ENCODE measurements at places on chromosomes 3 and 15.

GRCh38 chr3:173538410-173538809 lies 140.9 kb downstream of the NLGN1 start:
- DNase-seq = no peak

- DNase-seq = peak; percentile 74
Observed at GRCh38 chr15:90845201-90845949, 23.0 kb upstream of the FURIN start.

- no peak for DNase-seq
Observed at GRCh38 chr3:77160931-77161497, 121.1 kb downstream of the ROBO2 start.

DNA sequence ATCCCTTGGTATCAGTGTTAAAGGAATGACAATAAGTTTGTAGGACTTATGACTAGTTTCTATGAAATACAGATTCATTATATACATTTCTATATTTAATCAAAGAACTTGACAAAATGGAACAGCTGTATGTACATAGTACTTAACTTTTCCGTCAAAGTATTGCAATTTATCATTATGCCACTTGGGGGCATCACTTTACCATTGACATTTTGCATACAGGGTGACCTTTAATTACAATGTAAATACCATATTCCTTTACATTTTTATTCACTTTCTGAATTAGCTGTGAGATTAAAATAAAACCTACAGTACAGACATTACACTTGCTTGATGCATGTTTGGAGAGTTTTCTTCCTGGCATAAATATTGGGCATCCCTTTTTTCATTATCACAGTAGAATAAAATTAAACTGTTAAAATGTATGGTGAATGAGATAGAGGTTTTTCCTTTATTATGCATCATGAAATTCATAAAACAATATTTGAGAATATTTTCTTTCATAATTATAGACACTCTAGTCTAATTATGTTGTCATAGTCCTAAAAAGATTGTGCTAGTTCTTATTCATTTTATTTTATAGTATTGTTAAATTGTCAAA lies 6.9 kb downstream of the NEK11 start:
- peak; percentile 36 for DNase-seq

GRCh38 chr3:155983834-155984474 lies 113.5 kb downstream of the GMPS start:
- no peak for DNase-seq

DNA sequence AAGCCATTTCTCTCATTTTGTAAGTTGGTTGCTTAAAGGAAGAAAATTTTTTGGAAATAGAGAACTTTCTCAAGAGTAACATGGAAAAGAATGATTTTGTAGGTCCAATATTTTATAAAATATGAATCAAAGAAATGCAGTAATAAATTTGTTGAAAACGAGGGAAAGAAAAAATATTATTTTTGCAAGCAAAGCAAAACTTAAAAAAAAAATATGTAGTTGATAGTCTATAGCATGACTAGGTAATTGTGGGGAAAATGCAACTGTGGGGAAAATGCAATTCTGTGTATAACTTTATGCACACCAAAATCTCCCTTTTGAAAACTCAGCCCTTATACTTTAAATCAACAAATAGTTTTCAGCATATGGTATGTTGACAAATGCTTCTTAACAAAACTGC lies 604.0 kb upstream of the AGTR1 start:
- DNase-seq = no peak

GRCh38 chr3:137078040-137078439 lies 120.3 kb downstream of the IL20RB start:
- DNase-seq = no peak

- no peak for DNase-seq
Observed at GRCh38 chr3:168029705-168030104, 66.0 kb downstream of the GOLIM4 start.

GRCh38 chr3:105802118-105802706 lies 66.6 kb downstream of the CBLB start:
- DNase-seq = no peak

DNA sequence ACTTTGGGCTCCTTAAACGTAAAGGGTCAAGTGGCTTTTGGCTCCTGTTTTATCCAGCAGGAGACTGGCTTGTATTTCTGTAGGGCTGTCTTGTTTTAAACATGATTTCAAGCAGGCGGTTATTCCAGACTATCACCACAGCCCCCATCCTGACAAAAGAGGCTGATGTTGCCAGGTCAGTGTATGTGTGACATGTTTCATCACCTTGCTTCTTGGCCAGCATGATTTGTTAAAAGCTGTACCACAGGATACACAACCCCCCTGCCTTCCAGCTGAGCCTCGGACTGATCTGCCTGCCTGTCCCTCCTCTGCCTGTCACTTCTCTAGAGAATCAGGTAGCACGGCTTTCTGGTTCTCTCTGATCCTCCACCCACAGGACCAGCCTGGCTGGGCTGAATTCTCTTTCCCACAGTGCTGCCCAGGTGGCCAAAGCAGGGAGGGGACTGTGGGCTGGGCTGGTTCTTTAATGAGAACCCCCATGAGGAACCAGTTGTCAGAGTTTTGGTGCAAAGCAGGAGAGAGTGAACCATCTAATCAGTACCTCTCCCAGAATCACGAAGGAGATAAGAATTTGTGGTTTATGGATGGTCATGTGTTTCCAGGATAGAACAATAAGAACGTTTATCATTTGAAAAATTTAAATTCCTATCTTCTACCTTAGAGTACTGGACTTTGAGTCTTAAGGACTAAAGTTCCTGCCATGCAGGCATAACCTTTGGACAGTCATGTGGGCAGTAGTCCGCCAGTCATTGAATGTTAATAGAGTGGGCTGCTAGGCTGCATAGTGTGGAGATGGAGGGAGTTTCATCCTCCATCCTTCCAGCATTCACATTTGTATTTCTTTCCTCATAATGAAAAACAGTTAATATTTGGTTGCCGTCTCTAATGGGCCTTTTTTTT lies 8.8 kb downstream of the ABHD6 start:
- DNase-seq = no peak

GRCh38 chr15:92981333-92981732 lies 81.2 kb downstream of the CHD2 start:
- no peak for DNase-seq

GRCh38 chr3:159922861-159923312 lies 65.7 kb upstream of the IL12A start:
- no peak for DNase-seq

- DNase-seq = no peak
Observed at GRCh38 chr3:196054661-196055060, 27.2 kb downstream of the TFRC start.

GRCh38 chr3:116140100-116140689 lies 305.1 kb downstream of the LSAMP start:
- peak; percentile 32 for DNase-seq

GRCh38 chr3:8555725-8556472 lies 54.3 kb downstream of the LMCD1 start:
- no peak for DNase-seq

DNA sequence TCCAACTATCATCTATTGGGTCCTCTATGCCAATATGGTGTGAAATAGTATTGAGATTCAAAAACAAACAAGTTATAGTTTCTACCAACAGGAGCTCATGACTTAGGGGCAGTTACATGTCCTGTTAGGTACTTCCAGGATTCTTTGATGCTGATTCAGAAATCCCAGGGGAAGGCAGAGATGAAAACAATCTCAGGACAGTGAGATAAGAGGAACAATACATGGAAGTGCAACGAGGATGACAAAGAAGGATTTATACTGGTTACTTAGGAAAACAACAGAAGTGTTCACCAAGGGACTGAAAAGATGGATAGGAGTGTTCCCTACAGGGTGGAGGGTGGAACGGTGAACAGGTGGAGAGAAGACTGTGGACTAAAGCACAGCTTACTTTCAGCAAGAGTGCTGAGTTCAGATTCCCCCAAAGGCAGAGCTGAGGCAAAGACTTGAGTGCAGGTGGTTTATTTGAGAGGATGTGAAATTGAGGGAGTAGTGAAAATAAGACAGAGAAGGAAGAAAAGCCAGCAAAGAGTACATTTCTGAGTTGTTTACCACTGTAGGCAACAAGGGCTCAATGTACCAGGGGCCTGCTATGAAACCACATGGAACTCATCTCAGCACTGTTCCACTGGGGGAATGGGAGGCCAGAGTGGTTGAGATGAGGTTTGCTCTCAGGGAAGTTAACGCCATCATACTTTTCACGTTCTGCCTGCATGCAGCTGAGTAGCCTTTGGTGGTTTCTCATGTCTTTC lies 68.1 kb downstream of the TRIM69 start:
- DNase-seq = no peak

- no peak for DNase-seq
Observed at GRCh38 chr3:10226293-10226692, 22.0 kb upstream of the TATDN2 start.
